ENCODE measurements at places on chromosomes 11 and 22. TPM values are rescaled to one million over a fixed set of nuclear protein-coding genes. Genes with fewer than 3 reads are reported as not detected.

GPR83 gene
- total RNA-seq = 0.04 TPM

ACER3 gene
- 17.3 TPM for total RNA-seq

IGLL5 gene
- 0.94 TPM for total RNA-seq

PATE4 gene
- not detected for total RNA-seq

CDCA5 gene
- 80.6 TPM for total RNA-seq

SCT gene
- total RNA-seq = not detected

NPAS4 gene
- total RNA-seq = not detected

- H3K27me3 ChIP-seq = no peaks in the 10 kb centered on the region
- H3K4me1 ChIP-seq = peaks cover 16% of the 10 kb centered on the region
- no peak within 1 kb of the TSS for H3K4me3 ChIP-seq
- no peaks in the 10 kb centered on the region for H3K36me3 ChIP-seq
- no peak within 1 kb of the TSS for H3K27ac ChIP-seq
- DNase-seq = no peak
Measured at GRCh38 chr11:67056267-67057204, at the start of gene RHOD. Gene RHOD (plus strand): TSS chr11:67056847. CDS start chr11:67056903, 56 bp downstream.

DNA sequence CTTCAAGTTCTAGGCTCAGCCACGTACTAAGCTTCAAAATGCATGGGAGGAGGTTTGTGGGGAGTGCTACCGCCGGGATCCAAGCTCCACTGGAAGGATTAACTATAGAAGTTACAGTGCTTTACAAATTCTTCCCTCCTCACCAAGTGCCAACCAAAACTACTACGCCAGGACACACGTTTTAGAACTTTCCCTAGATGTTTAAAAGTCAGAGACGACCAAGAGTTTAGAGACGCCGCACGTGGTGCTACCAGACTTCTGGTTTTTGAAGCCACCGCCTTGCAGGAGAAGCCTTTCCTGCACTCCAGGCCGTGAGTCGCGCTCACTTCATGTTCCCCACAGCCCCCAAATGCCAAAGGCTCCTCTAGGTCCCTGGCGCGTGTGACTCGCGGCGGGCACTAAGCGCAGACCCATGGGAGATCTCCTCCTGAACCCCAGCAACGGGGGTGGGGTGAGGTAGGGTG lies 734 bp downstream of the SNU13 start:
- H3K4me3 ChIP-seq = peak overlapping the region; percentile 71
- no peaks in the 10 kb centered on the region for H3K27me3 ChIP-seq
- no peaks in the 10 kb centered on the region for H3K36me3 ChIP-seq
- peak; percentile 44 for DNase-seq

DNA sequence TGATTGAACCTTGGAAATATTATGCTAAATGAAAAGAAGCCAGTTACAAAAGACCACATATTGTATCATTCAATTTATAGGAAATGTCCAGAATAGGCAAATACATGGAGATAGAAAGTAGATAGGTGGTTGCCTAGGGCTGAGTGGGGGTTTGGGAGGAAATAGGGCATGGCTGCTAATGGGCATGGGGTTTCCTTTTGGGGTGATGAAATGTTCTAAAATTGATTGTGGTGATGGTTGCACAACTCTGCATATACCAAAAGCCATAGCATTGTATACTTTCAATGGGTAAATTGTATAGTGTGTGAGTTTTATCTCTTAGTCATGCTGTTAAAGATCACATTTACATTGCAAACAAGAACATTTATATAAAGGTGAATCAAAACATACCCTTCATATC lies 48.7 kb downstream of the LDLRAD3 start:
- H3K27ac ChIP-seq = no peak overlapping the region
- no peaks in the 10 kb centered on the region for H3K36me3 ChIP-seq
- no peak overlapping the region for H3K4me3 ChIP-seq

- H3K27ac ChIP-seq = no peak overlapping the region
- no peak for DNase-seq
- no peak overlapping the region for H3K4me3 ChIP-seq
- peaks cover 28% of the 10 kb centered on the region for H3K27me3 ChIP-seq
- no peaks in the 10 kb centered on the region for H3K36me3 ChIP-seq
- H3K4me1 ChIP-seq = peaks cover 3% of the 10 kb centered on the region
Measured at GRCh38 chr11:16923987-16924386, 90.2 kb downstream of the PLEKHA7 start.

- no peaks in the 10 kb centered on the region for H3K27me3 ChIP-seq
- H3K27ac ChIP-seq = no peak overlapping the region
- peaks cover 12% of the 10 kb centered on the region for H3K36me3 ChIP-seq
- H3K4me3 ChIP-seq = no peak overlapping the region
- no peak for DNase-seq
Measured at GRCh38 chr22:19195796-19196731, 17.5 kb upstream of the SLC25A1 start.

GRCh38 chr11:66017321-66017720 lies 5.5 kb downstream of the CST6 start:
- peaks cover 30% of the 10 kb centered on the region for H3K4me1 ChIP-seq
- no peak overlapping the region for H3K27ac ChIP-seq
- no peak for DNase-seq

DNA sequence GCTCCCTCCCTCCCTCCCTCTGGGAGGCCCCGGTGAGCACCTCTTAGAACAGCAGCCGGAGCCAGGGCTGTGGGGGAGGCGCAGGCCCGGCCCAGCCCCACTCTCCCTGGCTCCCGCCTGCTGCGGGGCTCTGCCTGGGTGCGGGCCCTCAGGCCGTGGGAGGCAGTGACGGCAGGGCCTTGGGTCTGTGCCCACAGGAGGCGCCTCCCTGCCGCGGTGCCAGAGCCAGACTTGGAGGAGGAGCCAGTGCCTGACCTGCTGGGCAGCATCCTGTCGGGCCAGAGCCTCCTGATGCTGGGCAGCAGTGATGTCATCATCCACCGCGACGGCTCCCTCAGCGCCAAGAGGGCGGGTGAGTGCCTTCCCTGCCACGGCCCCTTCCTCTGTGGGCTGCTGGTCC lies 9.5 kb downstream of the IRF7 start:
- DNase-seq = no peak
- no peak overlapping the region for H3K4me3 ChIP-seq
- H3K27me3 ChIP-seq = no peaks in the 10 kb centered on the region
- peaks cover 6% of the 10 kb centered on the region for H3K4me1 ChIP-seq
- peaks cover 84% of the 10 kb centered on the region for H3K36me3 ChIP-seq

- H3K4me1 ChIP-seq = peaks cover 14% of the 10 kb centered on the region
- no peaks in the 10 kb centered on the region for H3K36me3 ChIP-seq
- no peaks in the 10 kb centered on the region for H3K27me3 ChIP-seq
- peak within 1 kb of the TSS; percentile 38 for H3K27ac ChIP-seq
Measured at GRCh38 chr22:30425616-30426387, at the start of gene MTFP1. Gene MTFP1 (plus strand): TSS chr22:30425768. CDS start chr22:30425880, 112 bp downstream.

DNA sequence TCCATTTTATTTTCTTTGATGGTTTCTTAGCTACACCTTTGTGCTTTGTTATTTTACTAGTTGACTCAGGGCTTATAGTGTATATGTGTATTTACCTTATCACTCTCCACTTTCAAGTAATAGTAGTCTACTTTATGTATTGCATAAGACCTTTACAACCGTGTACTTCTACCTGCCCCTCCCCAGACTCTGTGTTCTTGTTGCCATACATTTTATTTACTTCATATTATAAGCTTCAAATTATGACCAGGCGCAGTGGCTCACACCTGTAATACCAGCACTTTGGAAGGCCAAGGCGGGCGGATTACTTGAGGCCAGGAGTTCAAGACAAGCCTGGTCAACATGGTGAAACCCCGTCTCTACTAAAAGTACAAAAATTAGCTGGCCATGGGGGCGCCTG lies 28.2 kb upstream of the CTSD start:
- no peaks in the 10 kb centered on the region for H3K36me3 ChIP-seq
- H3K4me1 ChIP-seq = no peaks in the 10 kb centered on the region
- no peaks in the 10 kb centered on the region for H3K27me3 ChIP-seq
- H3K4me3 ChIP-seq = no peak overlapping the region
- no peak overlapping the region for H3K27ac ChIP-seq

DNA sequence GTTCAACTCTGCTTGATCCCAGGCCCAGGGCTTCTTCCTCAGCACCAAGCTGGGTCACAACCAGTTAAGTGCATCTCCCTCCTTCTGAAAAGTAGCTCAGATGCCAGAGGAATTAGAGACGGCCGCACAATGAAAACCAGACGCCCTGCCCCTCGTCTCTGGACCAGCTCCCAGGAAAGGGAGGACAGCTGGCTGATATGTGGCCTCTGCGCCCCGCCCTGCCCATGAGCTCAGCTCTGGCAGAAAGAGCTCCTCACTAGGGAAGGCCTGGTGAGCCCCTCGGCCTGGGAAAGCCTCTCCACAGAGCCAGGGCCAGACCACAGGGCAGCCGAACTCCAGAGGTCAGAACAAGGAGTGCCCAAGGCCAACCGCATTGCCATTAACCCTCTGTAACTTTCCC lies 18.1 kb upstream of the SCGB1A1 start:
- H3K4me1 ChIP-seq = peaks cover 25% of the 10 kb centered on the region
- DNase-seq = peak; percentile 83
- no peaks in the 10 kb centered on the region for H3K27me3 ChIP-seq
- H3K4me3 ChIP-seq = no peak overlapping the region
- no peak overlapping the region for H3K27ac ChIP-seq

- H3K4me3 ChIP-seq = no peak overlapping the region
- H3K36me3 ChIP-seq = no peaks in the 10 kb centered on the region
- no peaks in the 10 kb centered on the region for H3K4me1 ChIP-seq
- no peak for DNase-seq
Measured at GRCh38 chr11:82043316-82043715, 690.3 kb downstream of the FAM181B start.

DNA sequence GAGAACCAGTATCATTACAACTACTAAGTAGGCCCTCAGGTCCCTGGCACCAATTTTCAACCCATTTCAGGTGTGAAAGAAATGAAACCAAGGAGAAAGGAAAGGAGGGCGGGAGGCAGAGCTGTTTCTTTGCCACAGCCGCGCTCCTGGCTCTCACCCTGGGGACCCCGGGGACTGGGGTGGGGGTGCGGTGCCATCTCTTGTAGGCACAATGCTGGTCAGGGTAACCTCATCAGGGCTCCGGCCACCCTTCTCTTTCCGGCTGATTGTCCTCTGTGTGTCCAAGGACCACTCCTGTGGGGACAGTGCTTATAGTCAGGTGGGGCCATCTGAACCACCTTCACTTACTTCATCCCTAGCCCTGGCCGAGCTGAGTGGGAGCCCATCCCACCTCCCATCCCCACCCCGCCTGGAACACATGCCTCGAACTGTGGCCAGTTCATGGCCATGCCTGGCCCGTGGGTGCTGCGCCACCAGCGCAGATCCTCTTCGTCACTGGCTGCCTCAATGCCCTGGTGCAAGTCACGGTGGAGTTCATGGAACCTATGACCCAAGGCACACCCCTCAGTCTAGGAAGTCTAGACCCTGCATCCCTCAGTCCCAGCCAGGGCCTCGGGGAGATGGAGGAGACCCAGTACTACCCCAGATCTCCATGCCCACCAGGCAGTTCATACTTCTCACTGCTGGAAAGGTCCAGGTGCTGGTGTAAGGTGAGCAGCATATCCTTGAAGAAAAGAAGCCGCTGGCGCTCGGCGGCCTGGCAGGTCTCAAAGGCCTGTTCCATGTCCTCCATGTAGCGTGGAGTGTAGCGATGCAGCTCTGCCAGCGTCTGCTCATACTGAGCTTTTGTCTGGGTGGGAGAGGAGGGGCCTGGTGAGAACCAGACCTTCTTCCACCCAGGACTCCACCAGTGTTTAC lies 2.3 kb upstream of the ARFGAP2 start:
- peaks cover 4% of the 10 kb centered on the region for H3K36me3 ChIP-seq
- DNase-seq = no peak
- no peaks in the 10 kb centered on the region for H3K27me3 ChIP-seq
- no peak overlapping the region for H3K27ac ChIP-seq
- no peaks in the 10 kb centered on the region for H3K4me1 ChIP-seq

DNA sequence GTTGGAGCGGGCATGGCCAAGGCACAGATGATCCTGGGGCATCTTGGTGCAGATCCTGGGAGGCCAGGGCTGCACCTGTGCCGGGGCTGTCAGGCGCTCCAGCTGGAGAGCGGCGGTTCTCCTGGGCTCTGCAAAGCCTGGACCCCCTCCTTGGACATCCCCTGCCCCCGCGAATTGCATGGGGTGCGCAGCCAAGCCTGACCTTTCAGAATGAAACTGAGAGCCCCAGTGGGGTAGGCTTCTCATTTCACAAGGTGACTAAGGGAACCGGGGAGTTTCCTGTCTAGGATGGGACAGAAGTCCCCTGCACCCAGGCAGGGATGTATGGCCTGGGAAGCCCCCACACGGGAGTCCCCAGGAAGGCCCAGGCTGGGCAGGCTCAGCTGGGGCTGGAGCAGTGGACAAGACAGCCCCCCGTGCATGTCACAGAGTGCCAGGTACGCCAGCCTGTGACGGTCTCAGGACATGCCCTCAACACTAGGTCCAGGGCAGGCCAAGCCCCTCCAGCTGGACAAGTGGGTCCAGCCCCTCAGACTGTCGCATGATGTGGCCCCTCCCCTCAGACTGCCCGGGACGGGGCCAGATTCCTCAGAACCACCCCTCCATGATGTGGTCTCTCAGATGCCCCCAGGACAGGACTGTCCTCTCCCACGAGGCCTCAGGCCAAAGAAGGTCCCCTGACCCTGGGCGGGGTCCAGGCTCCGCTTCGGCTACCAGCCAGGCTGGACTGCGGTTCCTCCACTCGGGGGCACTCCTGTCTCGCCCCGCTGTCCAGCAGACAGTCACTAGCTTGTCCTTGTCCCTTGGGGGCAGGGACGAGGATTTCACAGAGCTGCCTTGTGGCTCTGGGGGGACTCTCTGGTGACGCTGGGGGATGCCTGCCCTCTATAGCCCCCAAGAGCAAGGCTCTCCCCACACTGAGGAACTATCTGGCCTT lies 2.3 kb downstream of the LSP1 start:
- no peaks in the 10 kb centered on the region for H3K36me3 ChIP-seq
- no peak for DNase-seq
- H3K4me1 ChIP-seq = peaks cover 10% of the 10 kb centered on the region
- no peak overlapping the region for H3K4me3 ChIP-seq

DNA sequence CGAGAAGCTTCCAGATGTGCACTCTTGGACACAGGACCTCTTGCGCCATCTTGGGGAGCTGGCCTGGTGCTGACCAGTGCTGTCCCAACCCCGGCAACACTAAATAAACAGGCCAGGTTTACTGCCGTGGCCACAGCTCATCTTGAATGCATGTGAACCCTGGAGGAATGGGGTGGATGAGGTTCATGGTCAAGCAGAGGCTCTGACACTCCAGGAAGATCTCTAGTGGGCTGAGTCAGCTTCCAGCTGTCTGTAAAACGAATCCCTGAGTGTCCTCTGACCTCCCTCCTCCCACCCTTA lies 51.8 kb downstream of the ALX4 start:
- no peaks in the 10 kb centered on the region for H3K36me3 ChIP-seq
- H3K27ac ChIP-seq = no peak overlapping the region
- peak; percentile 37 for DNase-seq
- no peak overlapping the region for H3K4me3 ChIP-seq
- no peaks in the 10 kb centered on the region for H3K27me3 ChIP-seq

GRCh38 chr11:33533386-33534052 lies 167.1 kb downstream of the C11orf91 start:
- no peak overlapping the region for H3K27ac ChIP-seq
- no peaks in the 10 kb centered on the region for H3K36me3 ChIP-seq
- H3K4me3 ChIP-seq = no peak overlapping the region
- no peaks in the 10 kb centered on the region for H3K27me3 ChIP-seq
